ENCODE measurements at places on chromosomes 6 and 20.
A peak's percentile ranks its signal among the peaks of the same experiment; 100 is the strongest.

GRCh38 chr20:38460040-38460623 is 12.5 kb upstream of the RALGAPB start:
- DNase-seq, result no peak

- DNase-seq, result peak; percentile 69
Observed at GRCh38 chr6:131949909-131950766, 1.0 kb downstream of the CCN2 start.

- no peak for DNase-seq
Observed at GRCh38 chr6:19137505-19137904, 699.7 kb upstream of the ID4 start.

GRCh38 chr6:35386989-35387388 is 44.6 kb downstream of the PPARD start:
- no peak for DNase-seq

DNA sequence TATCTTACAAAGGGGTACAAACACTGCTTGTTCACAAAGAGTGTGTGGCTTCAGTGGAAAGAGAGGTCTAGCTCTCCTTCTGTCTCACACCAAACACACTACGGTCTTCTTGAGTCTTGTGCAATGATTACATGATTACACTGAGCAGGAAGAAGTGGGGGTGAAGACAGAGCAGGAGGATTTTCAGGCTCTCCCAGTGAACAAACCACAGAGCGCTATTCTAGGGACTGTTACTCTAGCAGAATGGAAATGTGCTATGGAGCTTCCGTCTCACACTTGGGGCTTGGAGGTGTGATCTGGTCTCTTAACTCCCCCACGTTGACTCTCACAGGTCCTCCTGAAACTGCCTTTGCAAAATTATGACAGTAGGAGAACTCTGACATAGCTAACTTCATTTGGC is 203.4 kb downstream of the MYLK4 start:
- no peak for DNase-seq

- DNase-seq, result no peak
Observed at GRCh38 chr20:24909086-24909780, 39.8 kb upstream of the CST7 start.

GRCh38 chr20:50385733-50386640 is 124.2 kb upstream of the PTPN1 start:
- DNase-seq, result no peak

GRCh38 chr6:93927731-93928130 is 508.4 kb upstream of the EPHA7 start:
- DNase-seq, result no peak

DNA sequence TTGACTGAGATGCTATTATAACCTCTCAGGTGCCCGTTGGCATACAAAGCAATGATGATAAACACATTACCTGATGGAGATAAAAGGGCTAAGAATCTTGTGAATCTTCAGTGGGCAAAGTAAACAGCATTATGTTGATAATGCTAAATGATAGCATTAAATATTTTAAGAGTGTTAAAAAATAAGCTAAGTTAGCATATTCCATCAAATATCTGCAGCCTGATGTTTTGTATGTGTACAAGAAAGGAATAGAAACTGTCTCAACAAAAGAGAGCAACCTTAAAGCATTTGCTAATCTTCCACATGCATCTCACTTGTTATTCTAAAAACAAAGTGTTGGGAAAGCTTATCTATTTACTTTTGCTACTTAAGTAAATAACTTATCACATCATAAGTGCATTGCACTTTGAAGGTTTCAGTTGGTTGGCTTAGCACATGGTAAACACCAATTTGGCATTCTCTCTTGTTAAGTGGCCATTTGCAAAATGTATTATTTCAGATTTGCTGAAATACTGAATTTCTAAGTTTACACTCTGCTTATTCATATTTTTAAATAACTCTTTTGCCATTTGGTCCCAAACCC is 151.6 kb downstream of the SYNDIG1 start:
- no peak for DNase-seq

DNA sequence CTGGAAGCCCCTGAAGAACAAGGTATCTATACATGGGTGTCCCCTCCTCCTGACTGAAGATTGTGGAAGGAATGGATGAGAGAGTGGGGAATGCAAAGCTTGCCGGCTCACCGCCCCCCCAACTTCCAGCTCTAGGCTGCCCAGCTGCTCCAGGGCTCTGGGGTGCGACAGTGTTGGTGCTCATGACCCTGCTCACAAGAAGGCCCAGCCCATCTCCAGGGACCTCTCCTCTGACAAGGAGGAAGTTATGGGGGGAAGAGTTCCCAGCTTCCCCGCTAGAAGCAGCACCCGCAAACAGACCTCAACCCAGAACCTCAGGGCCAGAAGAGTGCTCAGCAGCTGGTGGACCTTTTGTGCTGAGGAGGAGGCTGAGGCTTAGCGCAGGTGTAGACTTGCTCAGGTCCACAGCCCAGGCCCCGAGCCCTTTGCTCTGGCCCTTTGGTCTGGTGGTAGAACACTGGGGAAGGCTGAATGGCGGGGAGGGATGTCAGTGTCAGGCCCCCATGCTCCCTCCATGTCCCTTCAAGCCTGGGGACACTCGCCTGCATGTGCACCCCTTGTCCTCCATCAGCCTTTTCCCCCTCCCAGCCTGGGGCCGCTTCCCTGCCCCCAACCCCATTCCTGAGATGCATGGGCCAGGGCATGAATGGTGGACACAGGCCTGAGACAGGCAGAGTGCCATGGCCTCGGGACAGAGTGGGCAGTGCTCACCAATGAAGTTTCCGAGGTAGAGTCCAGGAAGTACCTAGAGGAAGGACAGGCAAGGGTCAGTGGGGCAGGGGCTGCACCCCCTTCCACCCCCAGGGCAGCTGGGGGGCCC is 1.3 kb downstream of the DUSP15 start:
- no peak for DNase-seq

GRCh38 chr20:41047975-41048305 is 19.3 kb downstream of the TOP1 start:
- no peak for DNase-seq

DNA sequence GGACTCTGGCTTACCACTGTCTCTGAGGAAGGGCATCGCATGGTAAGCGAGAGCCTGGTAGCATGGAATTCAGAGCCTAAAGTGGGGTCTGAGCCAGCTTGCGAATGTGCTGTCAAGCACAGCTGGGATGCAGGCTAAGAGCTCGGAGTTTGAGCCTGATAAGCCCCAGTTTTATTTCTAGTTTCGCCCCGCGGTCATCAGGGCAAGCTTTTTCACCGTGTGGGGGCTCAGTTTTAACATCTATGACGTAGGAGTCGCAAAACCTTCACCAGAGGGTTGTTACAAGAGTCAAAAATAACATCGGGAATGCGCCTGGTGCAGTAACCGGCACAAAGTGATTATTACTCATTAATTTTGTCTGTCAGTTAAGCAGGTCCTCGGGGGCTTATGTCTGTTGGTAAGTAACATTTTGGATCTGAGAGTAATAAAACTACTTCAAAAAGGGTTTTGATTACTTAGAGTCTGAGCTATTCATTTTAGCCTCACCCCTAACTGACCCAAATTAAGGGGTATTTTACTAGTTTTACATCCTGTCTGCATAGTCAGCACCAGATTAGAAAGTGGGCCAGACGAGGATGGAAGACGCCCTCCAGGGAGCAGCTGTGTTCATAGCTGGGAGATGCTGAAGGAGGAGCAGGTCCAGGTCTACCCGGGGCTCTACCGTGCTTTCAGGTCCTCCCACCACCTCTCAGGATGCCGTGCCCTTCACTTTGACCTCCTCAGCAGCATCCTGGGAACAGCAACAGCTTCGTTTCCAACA is 29.7 kb downstream of the SLC22A23 start:
- DNase-seq, result no peak

- no peak for DNase-seq
Observed at GRCh38 chr6:17211101-17211500, 70.1 kb upstream of the RBM24 start.

- no peak for DNase-seq
Observed at GRCh38 chr6:13147782-13148181, 180.6 kb downstream of the TBC1D7 start.

DNA sequence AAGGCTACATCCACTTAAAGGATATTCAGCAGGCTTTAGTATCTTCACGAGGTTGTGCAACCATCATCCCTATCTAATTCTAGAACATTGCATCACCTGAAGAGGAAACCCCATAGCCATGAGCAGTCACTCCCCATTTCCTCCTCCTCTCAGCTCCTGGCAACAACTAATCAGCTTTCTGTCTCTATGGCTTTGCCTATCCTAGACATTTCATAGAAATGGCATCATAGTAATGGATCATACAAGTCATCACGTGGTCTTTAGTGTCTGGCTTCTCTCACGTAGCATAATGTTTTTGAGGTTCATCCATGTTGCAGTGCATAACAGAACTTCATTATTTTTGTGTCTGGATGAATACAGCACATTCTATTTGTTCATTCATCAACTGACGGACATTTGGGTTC is 20.5 kb downstream of the SNAI1 start:
- no peak for DNase-seq

DNA sequence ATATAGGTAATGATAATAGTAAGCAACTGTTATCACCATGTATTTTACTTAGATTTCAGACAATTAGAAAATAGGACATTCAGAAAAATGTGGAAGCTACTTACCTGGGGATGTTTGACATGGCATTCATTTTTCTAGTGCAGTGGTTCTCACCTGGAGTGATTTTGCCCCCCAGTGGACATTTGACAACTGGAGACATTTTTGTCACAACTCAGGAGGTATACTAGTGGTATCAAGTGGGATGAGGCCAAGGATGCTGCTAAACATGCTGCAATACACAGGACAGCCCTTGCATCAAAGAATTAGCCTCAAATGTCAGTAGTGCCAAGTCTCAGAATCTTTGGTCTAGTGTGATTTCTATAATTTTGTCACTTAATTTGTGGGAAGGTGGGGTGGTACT is 36.1 kb downstream of the NUS1 start:
- no peak for DNase-seq

DNA sequence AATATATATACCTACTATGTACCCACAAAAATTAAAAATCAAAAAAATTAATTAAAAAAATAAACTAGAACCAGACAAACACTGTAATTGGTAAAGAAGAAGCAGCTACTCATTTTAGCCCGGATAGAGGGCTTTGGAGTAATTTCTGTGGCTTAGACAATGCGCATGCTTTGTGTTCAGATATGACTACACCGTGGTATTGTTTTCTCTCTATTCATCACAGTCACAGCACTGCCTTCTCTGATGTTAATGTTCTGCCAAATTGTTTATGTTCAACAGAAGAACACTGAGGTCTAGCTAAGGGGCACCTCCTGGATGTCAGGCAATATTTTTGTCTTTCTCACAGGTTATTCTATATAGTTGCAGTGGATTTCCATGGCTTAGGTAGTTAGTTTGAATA is 77.5 kb upstream of the GJE1 start:
- no peak for DNase-seq

- DNase-seq, result no peak
Observed at GRCh38 chr6:137864812-137865508, 2.1 kb upstream of the TNFAIP3 start.

DNA sequence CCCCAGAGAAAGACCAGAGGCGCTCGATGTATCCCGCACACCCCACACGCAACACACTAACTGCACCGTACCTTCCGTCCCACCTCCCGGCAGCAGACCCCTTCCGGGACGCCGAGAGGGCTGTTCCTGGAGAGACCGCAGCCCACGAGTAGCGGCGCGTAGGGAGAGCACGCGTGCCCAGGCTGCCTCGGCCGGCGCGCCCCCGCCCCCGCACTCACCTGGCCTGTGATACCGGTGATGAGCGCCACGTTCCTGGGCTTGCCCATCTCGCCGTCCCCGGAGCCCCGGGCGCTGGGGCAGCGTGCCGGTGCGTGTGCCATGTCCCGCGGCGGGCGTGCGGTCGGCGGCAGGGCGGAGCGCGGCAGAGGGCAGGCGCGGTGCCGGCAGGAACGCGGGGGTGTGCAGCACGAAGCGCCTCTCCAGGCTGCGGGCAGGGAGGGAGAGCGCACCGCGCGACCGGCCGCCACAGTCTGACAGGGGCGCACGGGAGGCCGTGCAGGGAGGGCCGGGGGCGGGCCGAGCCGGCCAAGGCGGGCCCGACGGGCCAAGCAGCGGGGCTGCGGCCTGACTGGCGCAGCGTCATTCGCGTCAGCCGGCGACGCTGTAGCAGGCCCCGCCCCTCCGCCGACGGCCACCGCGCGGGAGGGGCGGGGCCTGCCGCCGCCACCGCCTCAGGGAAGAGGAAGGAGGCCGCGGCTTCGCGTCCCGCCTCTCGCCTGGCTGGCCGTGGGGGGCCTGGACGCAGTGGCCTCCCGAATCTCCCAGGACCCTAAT is at the start of gene GMDS:
Gene GMDS (minus strand): TSS at position 503 of the 774 bp plus-strand sequence.
- DNase-seq, result peak; percentile 88

DNA sequence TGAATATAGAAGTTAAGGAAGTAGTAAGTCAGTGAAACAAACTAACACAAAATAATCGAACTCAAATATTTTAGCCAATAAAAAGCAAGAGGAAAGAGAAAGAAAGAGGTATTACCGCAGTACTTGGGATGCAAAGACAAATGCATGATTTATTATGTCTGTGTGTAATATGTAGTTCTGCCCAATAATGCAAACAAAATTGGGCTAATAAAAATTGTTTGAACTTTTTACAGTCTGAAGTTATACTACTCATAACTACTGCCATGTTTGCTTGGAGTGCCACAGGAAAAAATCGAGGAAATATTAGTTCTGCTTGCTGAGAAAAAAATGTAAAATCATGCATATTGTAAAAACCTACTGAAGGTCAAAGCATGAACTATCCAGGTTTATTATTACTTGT is 360.3 kb upstream of the KCNQ5 start:
- DNase-seq, result no peak

GRCh38 chr6:163469459-163469985 is 55.0 kb downstream of the QKI start:
- DNase-seq, result no peak

GRCh38 chr20:54456423-54456822 is 19.0 kb upstream of the DOK5 start:
- DNase-seq, result no peak

GRCh38 chr6:157614026-157614568 is 208.9 kb upstream of the SNX9 start:
- DNase-seq, result no peak

GRCh38 chr6:161618831-161619454 is 345.1 kb upstream of the AGPAT4 start:
- peak; percentile 27 for DNase-seq

DNA sequence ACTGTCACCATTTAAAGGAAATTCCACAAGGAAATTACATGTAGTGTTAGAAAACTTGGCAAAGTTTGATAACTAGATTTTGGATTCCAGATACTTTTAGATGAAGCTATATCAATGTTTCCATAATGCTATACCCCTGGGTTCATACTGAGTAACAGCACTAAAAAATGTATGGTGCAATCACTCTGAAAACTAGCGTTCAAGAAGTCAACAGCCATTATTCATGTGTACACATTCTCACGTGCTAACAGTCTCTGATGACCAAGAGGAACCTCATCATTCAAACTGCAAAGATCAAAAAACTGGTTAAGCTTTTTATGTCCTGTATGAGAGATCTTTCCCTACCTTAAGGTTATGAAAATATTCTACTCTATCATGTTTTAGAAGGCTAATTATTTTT is 197.6 kb downstream of the GMDS start:
- no peak for DNase-seq

DNA sequence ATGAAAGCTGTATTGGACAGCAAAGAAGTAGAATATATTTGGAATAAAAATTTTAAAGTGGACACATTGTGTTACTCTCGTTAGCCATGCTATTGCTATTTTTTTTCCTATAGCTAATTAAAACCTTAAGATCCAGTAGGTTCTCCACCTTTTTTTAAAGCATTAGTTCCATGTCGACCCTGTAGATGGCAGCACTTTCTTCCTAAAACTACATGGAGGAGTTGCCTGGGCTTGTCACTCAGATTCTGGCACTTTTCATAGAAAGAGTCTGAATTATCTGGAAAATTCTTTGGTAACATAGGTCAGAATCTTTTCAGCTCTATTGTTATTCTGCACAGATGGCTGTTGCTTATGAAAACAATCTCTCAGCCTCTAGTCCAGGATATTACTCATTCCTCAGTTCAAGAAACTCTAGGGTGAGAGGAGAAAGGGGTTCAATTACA is 42.0 kb upstream of the ESR1 start:
- peak; percentile 57 for DNase-seq
